ENCODE measurements at places on chromosomes 12 and 14.

- no peak for DNase-seq
Observed at GRCh38 chr12:93468008-93468371, 676 bp downstream of the MRPL42 start.

GRCh38 chr12:123107926-123108681 lies 42.8 kb downstream of the PITPNM2 start:
- DNase-seq, result no peak

DNA sequence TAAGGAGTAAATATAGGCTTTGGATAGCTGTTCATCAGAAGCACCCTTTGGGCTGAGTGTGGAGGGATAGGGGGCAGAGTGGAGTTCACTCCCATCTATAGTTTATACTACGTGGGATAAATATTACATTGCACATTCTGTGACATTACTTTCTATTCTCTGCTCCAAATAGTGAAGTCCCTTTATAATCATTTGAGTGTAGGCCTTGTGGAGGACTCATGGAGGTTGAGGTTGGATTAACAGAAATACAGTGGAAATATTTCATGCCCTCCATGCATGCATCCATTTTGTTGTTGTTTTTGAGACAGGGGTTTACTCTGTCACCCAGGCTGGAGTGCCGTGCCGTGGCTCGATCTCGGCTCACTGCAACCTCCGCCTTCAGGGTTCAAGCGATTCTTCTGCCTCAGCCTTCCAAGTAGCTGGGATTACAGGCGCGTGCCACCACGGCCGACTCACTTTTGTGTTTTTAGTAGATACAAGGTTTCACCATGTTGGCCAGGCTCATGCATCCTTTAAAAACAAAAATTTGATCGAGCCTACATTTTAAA lies 1.4 kb downstream of the CHPT1 start:
- DNase-seq, result no peak

DNA sequence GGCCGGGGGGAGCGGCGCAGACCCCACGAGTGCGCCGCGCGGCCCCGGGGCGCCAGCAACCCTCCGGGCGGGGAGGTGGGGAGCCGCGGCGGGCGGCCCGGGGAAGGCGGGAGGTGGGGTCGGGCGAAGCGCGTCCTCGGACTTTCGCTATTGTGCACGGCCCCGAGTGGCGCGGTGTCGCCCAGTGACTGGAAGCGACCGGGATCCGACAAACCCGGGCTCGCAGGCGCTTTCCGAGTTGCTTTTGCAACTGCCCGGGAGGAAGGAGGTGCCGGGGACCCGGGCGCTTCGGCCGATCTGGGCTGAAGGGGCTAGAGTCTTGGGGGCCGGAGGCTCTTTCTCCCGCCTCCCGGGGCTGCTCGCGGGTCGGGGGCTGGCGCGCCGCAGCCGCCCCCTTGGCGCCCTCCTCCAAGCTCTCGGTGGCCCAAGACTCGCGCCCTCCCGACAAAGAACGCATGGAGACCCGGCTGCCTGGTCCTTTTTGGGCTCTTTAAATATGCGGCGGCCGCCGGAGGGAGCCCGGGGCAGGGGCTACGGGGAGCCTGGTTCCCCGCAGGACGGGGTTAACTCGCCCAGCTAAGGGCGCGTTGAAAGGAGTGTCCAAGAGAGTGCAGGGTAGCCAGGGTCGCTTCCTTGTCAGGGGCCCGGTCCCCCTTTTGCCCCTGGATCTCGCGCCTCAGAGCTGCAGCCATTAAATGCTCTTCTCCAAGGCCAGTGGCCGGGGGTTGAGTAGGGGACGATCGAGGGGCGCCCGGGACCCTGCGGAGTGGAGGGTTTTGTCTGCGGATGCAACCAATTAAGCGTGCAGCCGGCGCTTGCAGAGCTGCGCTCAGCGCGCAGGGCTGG lies 1.4 kb downstream of the HMGA2 start:
- no peak for DNase-seq
